Non-pigmented ciliary epithelial cell (primary cell): ENCODE measurements at places on chromosomes 16 and 17.

DNA sequence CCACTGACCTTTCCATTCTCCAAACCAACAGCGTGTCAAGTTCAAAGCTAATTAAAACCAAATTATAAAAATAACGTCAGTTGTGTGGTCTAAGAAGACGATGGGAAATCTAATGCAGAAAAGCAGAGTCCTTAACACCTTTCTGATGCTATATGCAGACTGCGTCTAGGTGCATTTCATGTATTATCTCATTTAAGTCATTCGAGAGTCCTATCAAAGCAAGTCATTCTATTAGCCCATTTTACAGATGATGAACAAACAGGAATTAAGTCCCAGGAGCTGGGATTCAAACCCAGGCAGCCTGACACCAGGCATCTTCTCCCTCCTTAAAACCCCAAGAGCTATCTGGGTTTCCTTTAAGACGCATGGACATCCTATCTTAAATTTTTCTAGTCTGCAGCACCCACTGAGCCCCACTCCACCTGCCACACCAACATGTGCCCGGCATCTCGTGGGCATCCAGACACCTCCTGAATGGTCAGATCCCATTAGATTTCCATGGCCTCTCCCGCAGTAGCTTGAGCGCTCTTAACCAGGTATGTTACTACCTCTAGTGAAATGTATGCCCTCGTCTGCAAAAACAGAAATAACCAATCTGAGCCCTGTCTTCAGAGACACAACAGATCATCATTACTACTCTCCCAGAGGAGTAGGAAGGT is 115.1 kb downstream of the ZFHX3 start:
- DNase-seq, result no peak

DNA sequence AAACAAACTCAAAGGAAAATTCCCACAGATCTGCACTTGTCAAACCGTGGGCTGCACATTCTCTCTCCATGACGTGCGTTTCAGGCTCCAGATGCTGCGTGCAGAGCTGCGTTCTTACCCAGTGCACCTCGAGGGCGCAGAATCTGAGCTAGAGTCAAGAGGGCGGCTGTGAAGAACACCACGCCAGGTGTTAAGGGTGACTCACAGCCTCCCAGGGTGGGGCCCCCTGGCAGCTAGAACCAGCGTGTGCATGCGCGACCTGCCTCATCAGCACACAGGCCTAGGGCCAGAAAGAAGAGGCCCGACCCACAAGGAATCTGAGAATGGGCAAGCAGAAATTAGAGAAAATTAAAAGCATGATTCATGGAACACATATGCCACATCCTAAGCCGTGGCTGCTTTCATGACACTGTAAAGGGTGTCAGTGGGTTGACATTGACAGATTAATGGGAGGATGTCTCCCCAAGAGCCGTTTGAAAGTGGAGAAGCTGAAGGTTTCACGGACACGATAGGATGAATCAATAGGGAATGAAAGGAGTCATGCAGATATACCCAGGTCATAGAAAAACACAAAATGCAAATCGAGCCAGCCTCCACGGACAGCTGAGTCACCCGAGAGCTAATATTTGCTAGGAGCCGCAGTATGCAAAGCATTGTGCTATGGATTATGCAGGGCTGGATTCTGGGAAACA is 29.0 kb downstream of the MARCHF10 start:
- peak; percentile 88 for DNase-seq

DNA sequence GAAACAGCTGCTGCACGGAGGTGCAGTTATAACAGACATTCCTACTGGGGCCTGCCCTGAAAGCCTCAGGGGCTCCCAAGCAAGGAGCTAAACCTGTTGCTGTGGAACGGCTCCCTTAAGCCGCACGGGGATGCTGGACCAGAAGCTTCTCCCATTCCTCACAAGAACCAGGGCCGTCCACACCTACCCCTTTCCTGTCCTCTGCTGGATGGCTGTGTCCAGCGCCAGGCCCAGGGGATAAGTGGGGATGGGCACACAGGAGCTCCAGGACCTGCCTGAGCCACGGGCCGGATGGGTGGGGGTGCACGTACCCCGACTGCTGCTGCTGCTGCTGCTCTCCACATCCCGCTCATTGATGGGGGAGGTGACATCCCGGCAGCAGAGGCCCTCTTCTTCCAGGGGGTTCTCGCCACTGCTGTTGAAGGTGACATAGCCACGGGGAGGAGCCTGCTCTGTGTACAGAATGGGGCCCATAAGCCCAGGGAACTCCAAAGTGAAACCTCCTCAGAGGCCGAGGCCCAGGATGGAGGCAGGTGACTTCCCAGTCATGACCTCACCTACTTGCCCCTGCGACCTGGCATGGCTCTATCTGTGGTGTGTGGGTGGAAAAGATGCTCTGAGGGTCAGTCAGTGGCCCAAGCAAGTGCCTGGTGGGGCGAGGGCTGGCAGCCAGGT is 8.6 kb downstream of the NUDT16L1 start:
- DNase-seq, result no peak

DNA sequence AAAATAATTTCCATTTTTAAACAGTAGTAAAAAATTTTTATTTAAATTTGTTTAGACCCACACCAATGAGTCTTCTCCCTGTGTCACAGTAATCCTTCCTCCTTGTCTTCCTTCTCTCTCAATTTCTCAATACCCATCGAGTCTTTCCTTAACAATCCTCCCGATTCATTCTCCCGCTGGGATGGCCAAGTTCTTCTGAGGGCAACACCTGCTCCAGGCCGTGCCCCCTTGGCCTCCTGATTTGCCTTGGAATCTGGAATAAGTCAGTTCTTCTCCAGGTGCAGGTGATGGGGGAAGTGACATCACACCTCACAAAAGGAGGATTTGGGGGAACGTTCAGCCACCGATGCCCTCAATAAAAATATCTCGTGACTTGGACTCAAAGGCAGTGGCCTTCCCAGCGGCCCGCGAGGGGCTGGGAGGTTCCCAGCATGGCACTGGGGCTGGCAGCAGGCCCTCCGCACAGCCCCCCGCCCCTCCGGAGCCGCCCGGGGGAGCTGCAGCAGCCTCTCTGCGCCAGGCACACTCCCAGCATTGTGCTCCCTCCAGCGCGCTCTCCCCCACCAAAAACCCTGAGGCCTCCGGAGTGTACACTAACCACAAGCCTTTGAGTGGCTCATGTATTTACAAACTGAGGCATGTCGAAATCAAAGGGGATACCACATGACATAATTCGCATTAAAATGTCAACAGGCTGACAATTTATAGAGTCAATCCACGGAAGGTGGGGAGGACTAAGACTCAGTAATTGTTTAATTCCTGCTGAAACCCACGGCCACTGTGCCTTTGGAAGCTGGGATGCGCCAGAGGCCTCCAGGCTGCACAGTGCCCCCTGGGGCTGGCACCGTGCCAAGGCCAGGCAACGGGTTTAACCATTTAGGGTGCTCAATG is 120.5 kb downstream of the ZFHX3 start:
- peak; percentile 56 for DNase-seq

DNA sequence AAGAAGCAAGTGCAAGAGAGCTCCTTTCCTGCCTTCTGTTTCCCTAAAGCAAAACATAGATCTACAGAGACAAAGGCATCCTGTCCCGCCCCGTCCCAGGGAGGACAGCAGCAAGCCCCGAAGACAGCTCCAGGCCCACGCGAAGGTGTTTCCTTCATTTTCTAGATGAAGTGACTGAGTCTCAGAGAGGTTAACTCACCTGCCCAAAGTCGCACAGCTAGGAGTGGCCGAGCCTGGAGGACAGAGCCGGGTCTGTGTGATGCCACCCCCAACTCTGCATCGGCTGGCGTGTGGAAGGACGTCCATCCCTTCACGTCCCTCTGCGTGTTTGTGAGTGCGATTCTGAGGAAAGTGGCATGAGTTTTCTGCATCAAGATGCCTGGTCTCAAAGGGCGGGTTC is 187.2 kb upstream of the CHMP6 start:
- DNase-seq, result no peak

GRCh38 chr17:35449371-35449931 is 885 bp upstream of the SLFN13 start:
- no peak for DNase-seq

DNA sequence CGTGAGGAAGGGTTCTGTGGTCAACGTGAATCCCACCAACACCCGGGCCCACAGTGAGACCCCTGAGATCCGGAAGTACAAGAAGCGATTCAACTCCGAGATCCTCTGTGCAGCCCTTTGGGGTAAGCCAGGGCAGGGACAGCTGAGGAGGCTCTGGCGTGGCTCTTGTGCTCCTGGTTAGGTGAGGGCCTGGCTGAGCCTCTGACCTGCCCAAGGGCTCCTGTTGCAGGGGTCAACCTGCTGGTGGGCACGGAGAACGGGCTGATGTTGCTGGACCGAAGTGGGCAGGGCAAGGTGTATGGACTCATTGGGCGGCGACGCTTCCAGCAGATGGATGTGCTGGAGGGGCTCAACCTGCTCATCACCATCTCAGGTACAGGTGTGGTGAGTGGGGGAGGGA is 4.2 kb upstream of the C17orf107 start:
- DNase-seq, result no peak

- no peak for DNase-seq
These were observed 10.1 kb upstream of the CA4 start for GRCh38 chr17:60139438-60140285.

DNA sequence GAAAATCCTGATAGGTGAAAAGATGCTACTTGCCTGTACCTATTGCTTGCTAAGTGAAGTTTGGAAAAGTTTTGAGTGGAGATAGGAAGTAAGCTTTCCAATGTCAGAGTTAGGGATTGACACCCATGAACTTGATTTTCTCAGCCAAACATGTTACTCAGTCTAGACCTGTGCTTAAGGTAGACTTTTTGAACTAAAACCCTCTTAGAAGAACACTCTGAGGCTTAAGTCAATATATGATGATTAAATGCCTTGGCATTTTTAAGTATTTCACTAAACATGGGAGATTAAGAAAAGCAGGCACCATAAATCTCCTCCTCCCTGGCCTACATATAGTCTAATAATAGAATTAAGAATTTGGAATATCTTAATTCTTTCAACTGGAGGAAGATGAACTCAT is 785.6 kb upstream of the SOX9 start:
- no peak for DNase-seq

DNA sequence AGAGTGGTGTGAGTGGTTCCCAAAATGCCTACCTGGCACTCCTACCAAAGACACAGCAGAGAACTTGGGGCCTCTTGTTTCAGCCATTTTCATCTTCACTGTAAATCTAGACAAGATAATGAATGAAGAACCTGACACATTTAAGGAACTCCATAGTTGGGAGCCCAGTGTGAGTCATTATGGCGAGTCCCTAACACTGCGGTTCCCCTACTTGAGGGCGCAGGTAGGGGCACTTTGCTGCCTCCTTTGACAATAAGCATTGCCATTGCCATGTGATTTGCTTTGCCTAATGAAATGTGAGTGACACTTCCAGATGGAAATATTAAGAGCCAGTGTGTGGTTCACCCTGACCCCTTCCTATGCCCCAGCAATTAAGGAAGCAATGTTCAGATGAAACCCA is 517.6 kb downstream of the MAF start:
- DNase-seq, result no peak

DNA sequence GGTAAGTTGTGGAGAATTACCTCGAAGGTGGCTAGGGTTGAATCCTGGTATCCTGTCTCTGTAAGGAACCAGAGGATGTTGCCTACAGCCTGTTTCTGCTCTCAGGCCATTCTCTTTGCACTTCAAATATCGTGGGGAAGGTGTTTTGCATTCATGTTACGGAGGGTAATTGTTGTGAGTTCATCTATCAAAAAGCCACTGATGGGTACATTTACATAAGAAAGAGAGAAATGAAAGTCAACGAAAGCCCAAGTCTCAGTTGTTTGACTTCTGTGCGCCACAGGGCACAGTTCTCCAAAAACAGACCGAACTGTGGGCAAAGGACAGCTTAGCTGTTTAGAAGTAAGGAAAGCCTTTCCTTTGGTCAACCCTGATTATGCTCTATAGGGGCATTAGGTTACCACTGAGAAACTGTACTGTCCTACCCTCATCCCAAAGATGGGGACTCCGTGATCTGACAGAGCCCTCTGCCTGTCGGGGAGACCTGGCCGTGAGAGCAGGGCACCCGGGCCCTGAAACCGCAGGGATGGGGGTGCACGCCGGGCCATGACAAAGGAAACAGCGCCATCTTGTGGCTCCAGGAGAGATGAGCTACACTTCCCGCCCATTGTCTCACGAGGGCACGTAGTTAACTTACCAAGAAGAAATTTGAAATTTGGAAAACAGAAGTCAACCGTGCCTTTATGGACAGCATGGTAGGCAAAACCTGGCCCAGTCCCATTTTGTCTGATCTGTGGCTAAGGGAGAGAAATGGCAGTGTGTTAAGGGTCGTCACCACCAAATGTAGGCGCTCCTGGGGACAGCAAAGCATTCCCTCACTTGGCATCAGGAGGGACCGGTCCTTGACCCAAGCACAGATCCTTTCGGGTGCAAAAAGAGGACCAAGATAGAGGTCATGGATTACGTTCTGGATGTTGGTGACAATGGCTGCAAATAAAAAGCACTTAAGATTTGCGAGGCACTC is 74.5 kb upstream of the DYNLRB2 start:
- DNase-seq, result peak; percentile 10

DNA sequence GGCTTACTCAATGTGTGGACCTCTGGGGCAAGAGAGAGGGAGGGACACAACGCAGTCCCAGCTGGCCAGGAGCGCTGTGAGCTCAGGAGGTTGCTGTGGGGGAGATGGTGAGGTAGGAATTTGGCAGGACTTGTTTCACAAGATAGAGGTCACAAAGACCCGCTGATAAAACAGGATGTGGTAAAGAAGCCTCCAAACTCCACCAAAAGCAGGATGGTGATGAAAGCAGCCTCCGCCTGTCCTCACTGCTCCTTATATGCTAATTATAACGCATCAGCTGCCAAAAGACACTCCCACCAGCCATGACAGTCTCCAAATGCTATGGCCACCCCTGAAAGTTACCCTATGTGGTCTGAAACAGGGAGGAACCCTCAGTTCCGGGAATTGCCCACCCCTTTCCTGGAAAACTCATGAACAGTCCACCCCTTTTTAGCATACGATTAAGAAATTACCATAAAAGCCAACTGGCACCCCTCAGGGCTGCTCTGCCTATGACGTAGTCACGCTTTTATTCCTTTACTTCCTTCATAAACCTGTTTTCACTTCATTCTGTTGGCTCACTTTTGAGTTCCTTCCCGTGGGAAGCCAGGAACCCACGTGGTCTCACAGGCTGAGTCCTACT is 5.3 kb upstream of the EIF4A3 start:
- peak; percentile 65 for DNase-seq

- DNase-seq, result no peak
These were observed 8.3 kb upstream of the SPPL2C start for GRCh38 chr17:45836047-45837044.

GRCh38 chr16:89325861-89326471 is 108.5 kb downstream of the ZNF778 start:
- no peak for DNase-seq

DNA sequence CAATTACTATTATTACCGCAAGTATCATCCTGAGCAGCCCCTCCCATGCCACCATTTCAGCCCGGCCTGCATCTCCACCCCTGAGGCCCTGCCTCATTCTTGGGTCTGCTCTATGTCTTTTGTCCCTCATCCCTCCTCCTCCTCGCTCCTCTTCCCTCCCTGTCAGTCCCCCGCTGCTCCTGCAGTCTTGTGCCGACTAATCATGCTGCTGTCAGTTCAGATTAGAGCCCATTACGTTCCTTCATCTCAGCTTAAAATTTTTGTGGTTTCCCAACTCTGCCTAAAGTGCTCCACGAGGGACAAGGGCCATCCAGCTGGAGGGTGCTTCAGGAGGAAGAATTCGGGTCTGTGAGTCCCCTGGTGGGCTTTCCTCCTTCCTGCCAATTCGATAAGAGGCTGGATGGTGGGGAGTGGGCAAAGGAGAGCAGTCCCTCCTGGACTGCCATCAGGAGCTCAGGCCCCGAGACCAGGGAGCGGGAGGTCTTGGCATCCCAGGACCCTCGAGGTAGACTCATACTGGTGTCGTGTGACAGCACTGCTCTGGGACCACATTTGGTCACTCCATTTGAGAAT is 32.9 kb upstream of the GOSR2 start:
- DNase-seq, result no peak

- no peak for DNase-seq
These were observed at the start of gene CCDC102A for GRCh38 chr16:57536306-57537193. Gene CCDC102A, minus strand, starts transcription at chr16:57536571. Its CDS starts 7,394 bp downstream, at chr16:57529177.
